ENCODE measurements at places on chromosomes 2 and 18. TPM values are rescaled to one million over a fixed set of nuclear protein-coding genes. Genes with fewer than 3 reads are reported as not detected.

HNMT gene
- total RNA-seq, result 75.4 TPM

DNA sequence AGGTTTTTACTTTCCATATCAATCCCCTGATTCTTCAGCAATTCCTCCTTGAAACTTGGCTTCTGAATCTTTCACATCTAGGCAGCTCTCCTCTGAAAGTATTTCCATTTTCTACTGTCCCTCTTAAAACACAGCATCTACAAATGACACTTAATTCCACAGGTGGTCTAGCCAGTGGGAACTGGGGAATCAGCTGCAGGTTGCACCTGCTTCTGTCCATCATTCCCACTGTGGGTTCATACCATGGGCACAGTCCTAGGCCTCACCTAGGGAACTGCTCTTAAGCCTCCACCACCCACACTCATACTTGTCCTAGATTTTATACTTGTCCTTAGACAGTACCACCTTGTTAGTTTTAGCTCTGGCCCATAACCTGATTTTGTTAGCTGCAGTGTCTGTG is 2.2 kb downstream of the LOXL3 start:
- no peak for DNase-seq

DNA sequence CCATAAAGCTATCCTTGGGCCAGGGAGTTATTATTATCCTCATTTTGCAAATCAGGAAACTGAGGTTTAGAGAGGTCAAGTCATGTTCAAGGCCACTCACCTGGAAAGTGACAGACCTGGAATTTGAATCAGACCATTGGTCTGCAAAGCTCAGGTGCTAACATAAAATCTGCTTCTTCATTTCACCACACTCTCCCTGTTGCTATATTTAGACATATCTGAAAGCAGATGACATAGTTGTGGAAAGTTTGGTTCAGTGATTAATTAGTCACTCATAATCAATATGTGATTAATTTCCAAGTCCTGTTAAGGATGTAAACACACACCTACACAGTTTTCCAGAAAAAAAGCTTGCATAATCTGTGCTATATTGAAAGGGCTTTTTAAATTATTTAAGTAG is 57.4 kb downstream of the LINC00305 start:
- DNase-seq, result no peak

GRCh38 chr2:103669531-103669930 is 907.7 kb downstream of the TMEM182 start:
- no peak for DNase-seq

- DNase-seq, result no peak
Measured at GRCh38 chr2:218718058-218718457, 7.4 kb downstream of the TTLL4 start.

SPP2 gene
- 83.0 TPM for total RNA-seq

- DNase-seq, result no peak
Measured at GRCh38 chr2:37634914-37635503, 36.4 kb downstream of the CDC42EP3 start.

SLC4A1AP gene
- total RNA-seq, result 8.3 TPM

DNA sequence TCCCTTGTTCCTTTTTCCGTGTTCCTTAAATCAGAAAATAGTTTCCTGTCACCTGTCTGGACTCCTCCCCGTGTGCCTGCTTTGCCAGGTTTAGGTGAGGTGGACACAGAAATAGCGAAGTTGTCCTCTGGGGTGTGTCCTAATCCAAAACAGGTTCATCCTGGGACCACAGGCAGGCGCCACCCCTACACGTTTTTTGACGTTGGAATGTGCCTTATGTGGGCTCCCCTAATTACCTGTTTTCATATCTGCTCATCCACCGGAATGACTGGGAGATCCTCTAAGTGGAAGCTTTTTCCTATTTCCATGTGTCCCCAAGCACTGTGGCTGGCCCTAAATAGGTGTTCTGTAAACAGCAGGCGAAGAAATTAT is 49.0 kb upstream of the PAIP2B start:
- DNase-seq, result no peak

RUFY4 gene
- not detected for total RNA-seq

- DNase-seq, result peak; percentile 82
Measured at GRCh38 chr18:21599585-21600525, 649 bp downstream of the ESCO1 start.

DNA sequence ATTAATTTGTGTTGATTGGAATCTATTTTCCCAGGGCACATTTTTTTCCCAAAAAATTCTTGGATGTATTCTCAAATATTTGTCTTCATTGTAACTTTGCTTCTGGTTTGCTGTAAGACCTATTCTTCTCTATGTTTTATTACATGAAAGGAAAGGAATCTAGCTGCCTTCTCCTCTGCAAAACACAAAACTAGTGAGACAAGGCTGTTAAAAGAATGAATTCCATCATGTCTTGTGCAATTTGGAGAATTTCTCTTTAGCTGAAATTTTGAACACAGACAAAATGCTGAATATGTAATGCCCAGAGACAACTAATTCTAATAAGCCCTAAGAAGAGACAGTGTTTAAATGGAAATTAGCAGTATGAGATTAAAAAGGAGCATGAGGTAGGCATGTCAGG is 275.9 kb downstream of the CDH20 start:
- DNase-seq, result no peak

- DNase-seq, result no peak
Measured at GRCh38 chr18:74563999-74564398, 29.7 kb downstream of the CNDP1 start.

DNA sequence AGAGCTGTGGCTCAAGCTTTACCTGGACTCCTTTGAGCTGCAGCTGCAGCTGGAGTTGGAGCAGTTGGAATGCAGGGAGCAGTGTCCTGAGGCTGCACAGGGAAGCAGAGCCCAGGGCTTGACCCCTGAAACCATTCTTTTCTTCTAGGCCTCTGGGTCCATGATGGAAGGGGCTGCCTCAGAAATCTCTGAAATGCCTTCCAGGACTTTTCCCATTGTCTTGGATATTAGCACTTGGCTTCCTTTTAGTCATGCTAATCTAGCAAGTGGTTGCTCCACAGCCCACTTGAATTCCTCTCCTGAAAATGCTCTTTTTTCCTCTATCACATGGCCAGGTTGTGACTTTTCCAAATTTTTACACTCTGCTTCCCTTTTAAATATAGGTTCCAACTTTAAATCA is 108.6 kb upstream of the RNF152 start:
- DNase-seq, result no peak

DNA sequence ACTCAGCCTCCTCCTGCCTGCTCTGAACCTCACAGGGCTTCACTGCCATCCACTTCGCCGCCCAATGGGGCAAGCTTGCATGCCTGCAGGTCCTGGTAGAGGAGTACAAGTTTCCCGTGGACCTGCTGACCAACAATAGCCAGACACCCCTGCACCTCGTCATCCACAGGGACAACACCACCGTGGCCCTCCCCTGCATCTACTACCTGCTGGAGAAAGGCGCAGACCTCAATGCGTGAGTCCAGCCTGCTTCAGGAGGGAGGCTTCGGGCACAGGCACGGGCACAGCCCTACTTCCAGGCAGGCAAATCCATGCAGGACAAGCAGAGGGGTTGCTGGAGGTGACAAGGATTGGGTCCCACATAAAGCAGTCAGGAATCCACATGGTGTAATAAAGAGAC is 1.2 kb downstream of the ANKRD53 start:
- DNase-seq, result no peak

DNA sequence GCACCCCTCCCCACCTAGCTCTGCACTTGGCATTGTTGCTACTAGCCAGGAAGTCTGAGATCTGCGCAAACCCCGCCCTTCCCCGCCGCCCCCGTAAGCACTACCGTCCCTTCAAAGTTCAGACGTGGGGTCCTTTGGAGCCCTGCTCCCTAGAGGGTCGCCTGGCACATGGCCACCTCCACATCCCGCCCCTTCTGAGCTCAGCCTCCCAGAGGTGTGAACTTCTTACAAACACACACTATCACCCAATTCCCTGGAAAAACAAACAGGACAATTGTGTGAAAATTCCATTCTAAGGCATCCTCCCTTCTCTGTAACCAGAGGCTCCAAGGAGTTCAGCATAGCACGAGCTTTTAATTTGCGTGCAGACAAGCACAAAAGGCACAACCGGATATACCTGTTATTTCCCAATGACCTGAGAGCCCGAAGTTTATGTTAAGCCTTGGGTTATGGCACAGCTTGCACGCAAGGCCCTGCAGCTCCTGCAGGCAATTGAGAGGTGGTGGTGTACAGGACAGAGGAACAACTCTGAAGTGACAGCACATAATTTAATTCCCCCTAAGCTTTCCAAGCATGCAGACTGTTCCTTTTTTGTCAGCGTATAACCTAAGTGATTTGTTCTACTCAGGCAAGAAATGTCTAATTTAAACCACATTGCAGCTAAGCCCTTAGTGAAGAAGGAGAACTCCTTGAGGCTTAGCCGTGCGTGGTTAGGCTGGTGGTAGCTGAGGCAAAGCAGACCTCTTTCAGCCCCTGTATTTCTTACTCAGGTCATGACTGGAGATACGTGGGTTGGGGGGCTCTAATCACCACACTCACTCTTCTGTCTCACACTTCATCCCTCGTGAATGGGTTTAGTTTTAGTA is 20.3 kb upstream of the CYP1B1 start:
- no peak for DNase-seq

SLC11A1 gene
- total RNA-seq, result 5.5 TPM

DNAJB2 gene
- 39.7 TPM for total RNA-seq

DNA sequence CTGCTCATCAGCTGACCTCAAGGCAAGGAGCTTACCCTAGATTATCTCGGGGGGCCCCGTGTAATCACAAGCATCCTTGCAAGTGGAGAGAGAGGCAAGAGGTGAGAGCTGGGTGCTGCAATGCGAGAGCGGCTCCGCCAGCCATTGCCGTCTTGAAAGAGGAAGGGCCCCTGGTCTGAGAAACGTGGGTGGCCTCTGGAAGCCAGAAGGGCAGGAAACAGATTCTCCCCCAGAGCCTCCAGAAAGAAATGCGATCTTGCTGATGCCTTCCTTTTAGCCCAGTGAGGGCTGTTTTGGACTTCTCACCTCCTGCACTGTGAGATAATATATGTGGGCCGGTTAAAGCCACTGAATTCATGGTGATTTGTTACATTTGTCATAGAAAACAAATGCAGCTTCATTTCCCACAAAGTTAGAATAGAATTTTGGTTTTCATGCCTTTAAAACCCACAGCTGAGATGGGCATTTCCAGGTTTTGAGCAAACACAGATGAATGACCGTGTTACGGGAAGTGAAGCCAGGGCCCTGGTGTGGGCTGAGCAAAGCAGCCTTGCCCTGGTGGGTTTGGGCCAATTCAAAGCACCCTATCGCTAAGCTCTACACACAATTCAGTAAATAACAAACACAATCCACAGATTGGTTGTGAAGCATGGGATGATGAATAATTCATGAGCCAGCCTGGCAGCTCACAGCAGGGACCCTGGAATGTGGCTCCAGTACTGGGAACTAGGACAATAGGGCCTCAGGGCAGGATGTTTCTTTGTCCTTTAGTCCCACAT is 319.9 kb upstream of the HS6ST1 start:
- no peak for DNase-seq

- DNase-seq, result no peak
Measured at GRCh38 chr2:195648787-195649186, 8.2 kb upstream of the SLC39A10 start.

- no peak for DNase-seq
Measured at GRCh38 chr2:109182426-109182825, 53.4 kb downstream of the SH3RF3 start.

DNA sequence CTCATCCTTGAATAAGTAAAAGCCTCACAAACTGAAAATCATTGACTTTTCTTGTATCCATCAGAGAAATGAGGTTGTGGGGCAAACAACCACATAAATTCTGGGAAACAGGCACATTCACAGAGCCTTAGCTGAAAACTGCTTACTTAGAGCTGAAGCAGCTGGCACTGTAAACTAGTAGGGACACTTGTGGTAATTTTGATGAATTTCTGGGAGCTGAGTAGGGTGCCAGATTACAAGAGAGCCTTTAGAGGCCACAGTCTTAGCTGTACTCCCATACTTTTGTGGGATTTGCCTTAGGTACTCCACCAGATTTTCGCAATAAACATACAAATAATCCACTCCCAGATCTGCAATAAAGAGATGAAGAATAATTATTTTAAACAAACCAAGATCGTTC is 315.2 kb downstream of the TMX3 start:
- DNase-seq, result no peak

- no peak for DNase-seq
Measured at GRCh38 chr18:21109936-21110712, 1.5 kb downstream of the ROCK1 start.

DNA sequence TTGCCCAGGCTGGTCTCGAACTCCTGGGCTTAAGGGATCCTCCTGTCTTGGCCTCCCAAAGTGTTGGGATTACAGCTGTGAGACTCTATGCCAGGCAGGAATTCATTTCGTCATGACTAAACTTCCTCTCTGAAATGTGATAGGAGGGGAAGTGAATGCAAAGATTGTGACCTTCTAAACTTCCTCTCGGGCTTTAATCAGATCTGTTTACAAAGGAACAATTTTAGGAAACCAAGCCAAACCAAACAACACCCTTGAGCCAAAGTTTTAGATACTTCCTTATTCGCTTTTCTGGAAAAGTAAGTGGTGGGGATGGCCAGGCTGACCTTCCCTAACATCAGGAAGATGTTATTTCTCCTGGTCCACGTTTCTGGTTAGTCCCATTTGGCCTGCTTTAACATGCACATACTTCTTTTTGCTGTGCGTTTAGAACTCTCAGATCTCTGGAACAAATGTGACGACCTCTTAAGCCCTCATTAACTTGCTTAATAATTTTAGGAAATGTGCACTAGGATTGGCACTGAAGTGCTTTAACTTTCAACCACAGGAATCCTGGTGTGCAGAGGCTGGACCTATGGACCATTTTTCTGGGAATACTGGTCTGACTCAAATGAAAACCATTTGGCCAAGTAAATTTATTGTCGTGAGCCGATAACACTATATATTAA is 33.2 kb upstream of the YES1 start:
- DNase-seq, result no peak

DNA sequence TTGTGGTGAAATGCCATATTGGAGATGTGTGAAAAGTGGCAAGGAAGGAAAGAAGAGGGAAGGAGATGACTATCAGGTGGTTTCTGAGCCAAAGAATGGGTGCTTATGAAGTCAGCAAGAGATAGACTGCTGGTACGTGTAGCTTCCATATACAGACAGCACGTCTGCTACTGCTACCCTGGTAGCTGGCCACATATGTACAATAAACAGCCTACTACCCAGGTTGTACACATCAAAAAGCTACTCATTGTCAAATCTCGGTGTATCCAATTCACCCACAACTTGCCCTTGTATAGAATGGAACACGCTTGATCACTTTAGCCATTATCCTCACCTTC is 761.8 kb downstream of the LRRTM4 start:
- no peak for DNase-seq

- DNase-seq, result no peak
Measured at GRCh38 chr2:134774786-134775641, 56.2 kb upstream of the TMEM163 start.

Measured in right lobe of liver (tissue), 6 donors.